ENCODE measurements at places on chromosomes 4 and X. TPM values are rescaled to one million over a fixed set of nuclear protein-coding genes. Genes with fewer than 3 reads are reported as not detected.

GRCh38 chr4:534576-535151 is 35.7 kb downstream of the PIGG start:
- peaks cover 21% of the 10 kb centered on the region for H3K36me3 ChIP-seq
- DNase-seq = no peak
- H3K27ac ChIP-seq = no peak overlapping the region
- no peaks in the 10 kb centered on the region for H3K27me3 ChIP-seq
- no peaks in the 10 kb centered on the region for H3K4me1 ChIP-seq

DNA sequence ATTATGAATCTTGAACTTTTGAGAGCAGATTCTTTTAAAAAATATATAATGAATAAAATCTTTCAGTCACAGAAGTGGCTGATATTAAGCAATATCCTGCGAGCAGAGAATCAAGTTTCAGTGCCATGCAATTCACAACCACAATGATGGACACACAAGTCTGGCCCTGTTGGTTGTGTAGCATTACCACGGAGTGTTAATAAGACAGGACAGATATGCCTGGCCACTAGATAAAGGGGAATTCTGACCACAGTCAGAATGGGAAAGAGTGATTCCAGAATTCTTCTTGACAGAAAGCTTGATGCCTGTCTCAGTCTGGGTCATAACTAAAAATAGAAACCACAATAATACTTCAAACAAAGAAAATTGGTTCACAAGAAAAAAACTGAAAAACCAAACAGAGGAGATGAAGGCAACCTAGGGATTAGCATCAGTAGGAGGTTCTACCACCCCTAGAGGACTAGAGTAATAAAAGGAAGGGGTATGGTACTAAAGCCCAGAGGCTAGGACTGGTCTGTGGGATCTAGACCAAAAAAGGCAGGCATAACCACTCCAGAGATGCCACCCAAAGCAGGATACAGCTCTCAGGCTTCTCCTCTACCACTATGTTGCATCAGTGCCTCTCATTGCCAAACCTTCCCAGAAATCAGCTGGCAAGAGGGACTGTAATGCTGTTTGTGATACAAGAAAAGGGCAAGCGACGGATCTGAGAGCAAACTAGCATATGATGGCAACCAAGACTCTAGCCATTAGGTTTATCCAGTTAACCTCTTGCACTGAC is 59.0 kb downstream of the RNF150 start:
- H3K27me3 ChIP-seq = no peaks in the 10 kb centered on the region
- no peak overlapping the region for H3K4me3 ChIP-seq
- H3K36me3 ChIP-seq = no peaks in the 10 kb centered on the region
- H3K4me1 ChIP-seq = no peaks in the 10 kb centered on the region
- H3K27ac ChIP-seq = no peak overlapping the region

- no peaks in the 10 kb centered on the region for H3K36me3 ChIP-seq
- H3K4me1 ChIP-seq = no peaks in the 10 kb centered on the region
- DNase-seq = no peak
- no peak overlapping the region for H3K27ac ChIP-seq
- no peak overlapping the region for H3K4me3 ChIP-seq
- H3K27me3 ChIP-seq = no peaks in the 10 kb centered on the region
These were observed 411.2 kb downstream of the DTHD1 start for GRCh38 chr4:36692586-36692985.

GRCh38 chr4:177461606-177462005 is 19.4 kb upstream of the AGA start:
- H3K36me3 ChIP-seq = no peaks in the 10 kb centered on the region
- no peak for DNase-seq
- H3K27me3 ChIP-seq = no peaks in the 10 kb centered on the region

DNA sequence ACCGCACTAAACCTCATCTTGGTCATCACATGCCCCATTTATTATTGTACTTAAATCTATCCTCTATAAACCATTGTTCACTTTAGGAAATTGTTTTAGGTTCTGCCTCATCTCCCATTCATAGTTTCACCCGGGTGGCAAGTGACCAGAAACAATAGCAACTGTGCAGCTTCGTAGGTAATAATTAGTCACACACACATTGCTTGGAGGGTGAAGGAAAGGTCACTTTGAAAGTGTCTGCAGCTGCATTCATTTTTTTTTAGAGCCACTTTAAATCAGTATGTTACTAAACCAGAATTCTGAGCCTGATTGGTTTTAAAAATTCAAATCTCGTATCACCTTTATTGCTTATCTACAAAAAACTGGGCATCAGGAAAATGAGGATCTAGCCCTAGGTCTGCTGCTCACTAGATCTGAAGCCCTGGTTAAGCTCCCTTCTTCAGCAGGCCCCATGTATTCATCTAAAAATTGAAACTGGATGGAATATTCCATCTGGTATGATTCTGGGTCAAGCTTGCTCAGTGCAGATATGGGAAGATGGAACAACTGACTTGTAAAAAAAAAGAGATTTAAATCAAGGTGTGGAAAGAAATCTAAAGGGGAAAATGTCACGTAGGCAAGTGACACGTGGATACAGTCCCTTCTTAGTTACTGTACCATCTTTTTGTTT is 62.4 kb downstream of the LIMCH1 start:
- peaks cover 20% of the 10 kb centered on the region for H3K4me1 ChIP-seq
- H3K27me3 ChIP-seq = no peaks in the 10 kb centered on the region
- H3K4me3 ChIP-seq = no peak overlapping the region
- H3K27ac ChIP-seq = no peak overlapping the region
- H3K36me3 ChIP-seq = no peaks in the 10 kb centered on the region
- no peak for DNase-seq

- no peak overlapping the region for H3K27ac ChIP-seq
- no peaks in the 10 kb centered on the region for H3K36me3 ChIP-seq
- no peaks in the 10 kb centered on the region for H3K27me3 ChIP-seq
- H3K4me3 ChIP-seq = no peak overlapping the region
These were observed 63.6 kb downstream of the AR start for GRCh38 chrX:67607466-67607865.

DNA sequence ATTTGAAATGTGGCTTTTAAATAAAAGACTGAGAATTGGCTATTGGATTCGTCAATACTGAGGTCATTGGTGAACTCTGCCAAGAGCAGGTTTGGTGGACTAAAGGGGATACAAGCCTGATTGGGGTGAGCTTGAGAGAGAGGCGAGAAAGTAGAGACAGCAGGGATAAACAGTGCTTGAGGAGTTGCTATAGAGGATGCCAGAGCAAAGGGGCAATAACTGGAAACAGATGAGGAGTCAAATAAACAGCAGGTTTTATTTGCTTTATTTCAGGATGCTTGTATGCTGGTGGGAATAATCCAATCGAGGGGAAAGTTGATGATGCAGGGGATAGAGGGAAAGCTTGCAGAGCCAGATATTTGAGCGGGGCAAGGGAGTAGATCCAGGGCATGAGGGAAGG is 24.0 kb upstream of the ANXA3 start:
- H3K4me3 ChIP-seq = no peak overlapping the region
- no peaks in the 10 kb centered on the region for H3K4me1 ChIP-seq
- H3K27me3 ChIP-seq = no peaks in the 10 kb centered on the region
- no peak overlapping the region for H3K27ac ChIP-seq

DNA sequence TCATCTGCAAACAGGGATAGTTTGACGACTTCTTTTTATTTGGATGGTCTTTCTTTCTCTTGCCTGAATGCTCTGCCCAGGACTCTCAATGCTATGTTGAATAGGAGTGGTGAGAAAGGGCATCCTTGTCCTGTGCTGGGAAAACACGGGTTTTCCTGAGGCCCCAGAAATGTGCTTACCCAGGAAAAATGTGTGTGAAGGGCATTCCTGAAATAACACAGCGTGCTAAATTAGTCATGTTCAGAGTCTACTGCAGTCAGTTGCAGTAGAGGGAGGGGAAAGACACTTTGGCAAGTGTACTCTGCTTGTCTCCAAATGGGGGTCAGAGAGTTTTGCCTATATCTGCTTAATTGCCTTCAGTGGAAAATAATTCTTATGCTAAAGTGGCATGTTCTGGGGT is 153.9 kb downstream of the CCNG2 start:
- no peak overlapping the region for H3K27ac ChIP-seq
- no peaks in the 10 kb centered on the region for H3K27me3 ChIP-seq

DNA sequence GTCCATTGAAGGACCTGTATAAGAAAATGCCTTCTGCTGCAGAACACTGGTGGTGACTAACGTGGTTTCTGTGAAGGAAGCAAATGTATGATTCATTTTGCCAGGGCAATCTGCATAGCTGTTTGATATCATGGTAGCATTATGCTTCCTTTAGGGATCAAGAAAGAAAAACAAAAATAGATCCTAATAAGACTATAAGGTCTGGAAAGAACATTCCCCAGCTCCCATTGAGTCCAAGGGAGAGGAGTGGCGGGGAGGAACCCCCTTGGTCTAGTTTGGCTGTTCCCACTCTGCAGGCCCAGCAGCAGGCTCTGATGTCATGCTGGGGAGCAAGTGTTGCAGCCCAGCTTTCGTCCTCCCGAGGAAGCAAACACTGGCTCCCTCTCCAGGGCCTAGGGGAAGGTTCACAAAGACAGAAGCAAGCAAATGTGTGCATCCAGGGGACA is 154.5 kb upstream of the GALNT7 start:
- no peak for DNase-seq
- no peaks in the 10 kb centered on the region for H3K27me3 ChIP-seq
- H3K36me3 ChIP-seq = no peaks in the 10 kb centered on the region
- no peak overlapping the region for H3K4me3 ChIP-seq

The DNAAF6 gene
- not detected for total RNA-seq

The ADAMTS3 gene
- 0.15 TPM for total RNA-seq

DNA sequence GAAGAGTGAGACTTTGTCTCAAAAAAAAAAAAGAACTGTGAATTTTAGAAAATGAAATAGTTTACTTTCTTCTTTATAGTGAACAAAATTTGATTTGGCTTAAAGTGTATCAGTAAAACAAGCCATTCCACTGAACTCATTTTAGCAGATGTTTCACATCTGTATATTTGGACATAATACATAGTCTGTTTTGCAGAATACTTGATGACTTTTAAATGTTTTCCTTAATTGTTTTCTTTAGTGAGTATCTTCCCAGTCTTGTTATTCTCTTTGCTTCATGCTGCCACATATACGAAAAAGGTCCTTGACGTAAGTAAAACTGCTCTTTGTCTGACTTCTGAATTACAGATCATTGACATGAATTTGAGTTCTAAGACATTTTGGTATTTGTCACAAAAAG is 8.3 kb downstream of the TMEM33 start:
- H3K27me3 ChIP-seq = no peaks in the 10 kb centered on the region
- peaks cover 13% of the 10 kb centered on the region for H3K4me1 ChIP-seq
- no peak overlapping the region for H3K4me3 ChIP-seq
- no peak for DNase-seq

DNA sequence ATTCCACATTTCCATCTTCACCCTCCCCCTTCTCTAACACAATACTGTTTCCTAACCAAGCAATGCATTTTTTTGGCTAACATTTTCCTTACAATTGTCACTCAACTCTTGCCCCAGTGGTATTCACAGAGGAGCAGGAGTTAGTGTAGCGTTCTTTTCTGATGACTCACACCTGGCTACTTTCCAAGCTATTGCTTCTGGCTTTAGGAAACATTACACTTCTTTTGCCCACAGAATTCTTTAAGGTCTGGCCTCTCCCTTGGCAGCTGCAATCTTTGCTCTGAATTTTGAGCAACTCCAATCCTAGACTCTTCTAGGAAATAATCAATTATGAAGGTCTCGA is 27.5 kb upstream of the PDGFC start:
- H3K27me3 ChIP-seq = no peaks in the 10 kb centered on the region
- no peak overlapping the region for H3K27ac ChIP-seq
- no peak for DNase-seq
- no peak overlapping the region for H3K4me3 ChIP-seq
- peaks cover under 1% of the 10 kb centered on the region for H3K4me1 ChIP-seq
- H3K36me3 ChIP-seq = no peaks in the 10 kb centered on the region

DNA sequence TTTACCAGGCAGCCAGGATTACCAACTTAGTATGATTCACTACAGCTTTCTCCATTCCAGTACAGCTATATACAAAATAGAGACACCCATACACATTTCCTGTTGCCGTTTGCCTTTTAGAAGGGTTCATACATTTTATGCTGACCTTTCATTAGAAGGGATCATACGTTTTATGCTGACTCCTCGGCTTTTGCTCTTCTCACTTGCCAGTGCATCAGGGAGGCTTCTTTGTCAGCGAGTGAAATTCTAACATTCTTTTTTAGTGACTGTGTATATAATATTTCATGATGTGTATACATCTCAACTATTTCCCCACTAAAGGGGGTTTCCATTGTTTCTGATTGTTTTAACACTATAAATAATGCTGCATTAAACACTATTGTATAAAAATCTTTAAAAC is 552.6 kb downstream of the TRIML1 start:
- no peaks in the 10 kb centered on the region for H3K36me3 ChIP-seq
- no peak overlapping the region for H3K4me3 ChIP-seq
- H3K27me3 ChIP-seq = no peaks in the 10 kb centered on the region
- DNase-seq = no peak
- H3K27ac ChIP-seq = no peak overlapping the region
- no peaks in the 10 kb centered on the region for H3K4me1 ChIP-seq

DNA sequence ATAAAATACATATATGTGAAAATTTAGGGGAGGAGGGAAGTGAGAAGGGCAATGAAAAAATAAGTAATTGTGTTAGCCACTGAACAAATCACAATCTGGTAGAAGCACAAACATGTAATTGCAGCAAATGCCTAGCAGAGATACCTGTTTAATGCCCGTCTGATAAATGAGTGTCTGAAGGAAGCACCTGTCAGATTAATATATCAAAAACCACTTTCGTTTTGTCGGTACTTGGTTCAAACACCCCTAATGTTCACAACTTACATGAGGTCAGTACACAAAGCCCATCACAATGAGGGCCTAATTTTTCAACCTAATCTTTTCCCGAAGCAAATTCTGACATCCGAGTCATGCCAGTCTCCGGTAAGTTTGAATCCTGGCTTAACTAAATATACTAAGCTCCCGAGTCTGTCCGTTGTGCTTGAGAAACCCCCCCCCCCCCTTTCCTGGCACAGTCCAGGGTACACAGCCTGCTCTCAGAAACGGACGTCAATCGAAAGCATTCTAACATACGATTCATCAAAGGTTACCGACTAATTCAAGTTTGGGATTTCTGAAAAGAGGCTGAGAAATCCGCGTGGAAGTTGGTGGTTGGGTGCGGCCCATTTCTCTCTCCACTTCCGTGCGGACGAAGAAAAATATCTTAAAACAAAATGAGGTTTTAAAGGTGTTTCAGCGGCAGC is 758 bp downstream of the SDAD1 start:
- no peaks in the 10 kb centered on the region for H3K27me3 ChIP-seq
- H3K27ac ChIP-seq = peak overlapping the region; percentile 64
- H3K36me3 ChIP-seq = no peaks in the 10 kb centered on the region
- DNase-seq = no peak

Measured in esophagus squamous epithelium (tissue), 5 donors.